ENCODE measurements at places on chromosomes 11 and 22. TPM values are rescaled to one million over a fixed set of nuclear protein-coding genes. Genes with fewer than 3 reads are reported as not detected.

FOLH1 gene
- 0.41 TPM for total RNA-seq

RNF169 gene
- 22.7 TPM for total RNA-seq

GLYAT gene
- not detected for total RNA-seq

RAG2 gene
- total RNA-seq, result not detected

PKNOX2 gene
- total RNA-seq, result 1.4 TPM

OTOG gene
- total RNA-seq, result not detected

MPEG1 gene
- 11.7 TPM for total RNA-seq

SCARF2 gene
- 6.4 TPM for total RNA-seq

MISFA gene
- total RNA-seq, result not detected

TOM1 gene
- 32.5 TPM for total RNA-seq

ARSA gene
- total RNA-seq, result 26.3 TPM

SULT4A1 gene
- total RNA-seq, result 2.9 TPM

TREH gene
- total RNA-seq, result not detected

LSP1 gene
- 8.7 TPM for total RNA-seq

GGTLC2 gene
- not detected for total RNA-seq

OR52I1 gene
- total RNA-seq, result not detected

CNGA4 gene
- total RNA-seq, result 0.55 TPM

NXPE1 gene
- total RNA-seq, result not detected

CFAP300 gene
- 2.0 TPM for total RNA-seq

PRDX5 gene
- total RNA-seq, result 179 TPM

MMP8 gene
- total RNA-seq, result not detected

CRYBB3 gene
- not detected for total RNA-seq

Data from sigmoid colon (tissue), 7 donors.